ENCODE measurements at places on chromosomes 7 and 10. TPM values are rescaled to one million over a fixed set of nuclear protein-coding genes. Genes with fewer than 3 reads are reported as not detected.

Gene PDK4
- 2.5 TPM for total RNA-seq

Gene LLCFC1
- total RNA-seq, result not detected

Gene ARHGAP22
- total RNA-seq, result 50.3 TPM

Gene DYDC2
- total RNA-seq, result not detected

Gene NFE2L3
- 28.4 TPM for total RNA-seq

Gene GRID2IP
- not detected for total RNA-seq

Gene FAM25A
- total RNA-seq, result not detected

Gene GJD4
- not detected for total RNA-seq

Gene EVX1
- not detected for total RNA-seq

Gene ATXN7L1
- total RNA-seq, result 15.6 TPM

Gene SPAM1
- total RNA-seq, result not detected

Gene HOXA3
- 12.0 TPM for total RNA-seq

GRCh38 chr7:91814189-91814588 is 66.3 kb downstream of the MTERF1 start:
- DNase-seq, result no peak

- DNase-seq, result no peak
These were observed 177.3 kb upstream of the PPP2R2D start for GRCh38 chr10:131723297-131724168.

DNA sequence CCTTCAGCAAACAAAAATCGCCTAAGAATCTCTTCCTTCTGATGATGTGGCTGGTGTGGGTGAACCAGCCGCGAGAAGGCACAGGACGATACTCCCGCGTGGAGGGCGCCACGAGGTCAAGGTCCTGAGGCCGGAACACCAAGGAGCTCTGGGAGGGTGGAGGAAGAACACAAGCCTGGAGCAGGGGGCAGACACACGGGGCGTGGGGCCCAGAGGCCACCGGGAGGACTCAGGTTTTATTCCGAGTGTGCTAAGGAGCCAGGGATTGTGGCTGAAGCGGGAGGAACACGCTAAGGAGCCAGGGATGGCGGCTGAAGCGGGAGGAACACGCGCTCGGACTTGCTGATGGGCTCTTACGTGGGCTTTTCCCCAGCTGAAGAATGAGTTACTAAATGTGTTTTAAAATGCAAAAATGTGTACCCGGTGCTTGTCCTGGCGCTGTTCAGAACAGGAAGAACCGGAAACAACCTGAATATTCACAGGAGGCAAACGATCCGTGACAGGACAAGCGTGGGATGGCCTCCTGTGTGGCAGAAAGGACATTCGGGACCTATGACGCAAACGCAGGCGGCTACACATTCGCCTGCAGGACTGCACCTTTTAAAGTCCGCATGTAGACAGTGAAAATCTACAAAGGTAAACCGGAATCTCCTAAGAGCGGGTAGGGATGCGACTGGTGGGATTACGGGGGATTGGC is 64.0 kb downstream of the MAD1L1 start:
- DNase-seq, result no peak

- no peak for DNase-seq
These were observed 5.0 kb downstream of the SPRN start for GRCh38 chr10:133419211-133419950.

DNA sequence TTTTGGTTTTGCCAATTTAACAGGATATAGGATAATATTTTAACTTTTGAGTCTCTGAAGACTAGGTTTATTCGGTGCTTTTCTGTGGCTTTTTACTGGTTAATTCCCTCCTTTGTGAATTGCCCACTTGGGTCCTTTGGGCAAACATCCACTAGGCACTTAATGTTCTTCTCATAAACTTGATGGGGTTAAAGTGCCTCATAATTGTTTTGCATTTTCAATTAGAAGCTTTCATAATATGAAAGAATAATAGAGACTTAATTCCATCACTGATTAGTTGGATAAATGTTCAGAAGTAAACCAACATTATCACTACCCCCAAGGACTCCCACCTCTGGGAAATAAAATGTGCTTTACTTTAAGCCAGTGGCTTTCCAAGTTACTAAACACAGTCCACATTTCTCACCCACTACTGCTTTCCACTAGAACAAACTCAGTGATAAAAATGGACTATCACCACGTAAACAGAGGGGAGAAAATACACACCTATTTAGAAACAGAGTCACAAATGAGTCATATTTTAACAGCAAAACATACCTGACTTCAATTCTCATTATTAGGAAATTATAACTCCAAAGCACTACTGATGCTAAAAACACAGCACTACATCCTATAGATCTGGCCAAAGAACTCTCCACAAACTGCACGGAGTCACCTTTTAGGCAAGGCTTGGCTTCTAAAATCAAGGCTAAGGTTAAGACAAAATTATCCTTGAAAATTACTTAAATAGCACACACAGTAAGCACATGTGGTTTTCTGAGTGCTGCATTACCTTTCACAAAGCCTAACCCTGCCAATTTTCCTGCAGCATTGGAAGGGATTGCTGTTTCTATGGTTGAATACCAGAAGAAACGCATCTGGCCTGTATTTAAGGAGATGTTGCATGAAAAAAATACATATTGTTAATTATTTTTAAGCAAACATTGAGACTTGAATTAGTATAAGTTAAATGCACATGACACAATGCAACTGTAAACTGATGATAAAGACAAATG is 41.2 kb downstream of the PARD3 start:
- no peak for DNase-seq

- DNase-seq, result no peak
These were observed 7.7 kb downstream of the PNLIP start for GRCh38 chr10:116553378-116553980.

DNA sequence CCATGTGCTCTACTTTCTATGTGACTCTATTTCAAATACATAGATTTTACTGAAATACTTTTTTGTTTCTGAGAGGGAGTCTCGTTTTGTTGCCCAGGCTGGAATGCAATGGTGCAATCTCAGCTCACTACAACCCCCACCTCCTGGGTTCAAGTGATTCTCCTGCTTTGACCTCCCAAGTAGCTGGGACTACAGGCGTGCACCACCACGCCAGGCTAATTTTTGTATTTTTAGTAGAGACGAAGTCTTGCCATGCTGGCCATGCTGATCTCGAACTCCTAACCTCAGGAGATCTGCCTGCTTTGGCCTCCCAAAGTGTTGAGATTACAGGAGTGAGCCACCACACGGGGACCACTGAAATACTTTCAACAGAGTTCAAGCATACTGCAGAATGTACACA is 3.5 kb downstream of the IDI1 start:
- no peak for DNase-seq

DNA sequence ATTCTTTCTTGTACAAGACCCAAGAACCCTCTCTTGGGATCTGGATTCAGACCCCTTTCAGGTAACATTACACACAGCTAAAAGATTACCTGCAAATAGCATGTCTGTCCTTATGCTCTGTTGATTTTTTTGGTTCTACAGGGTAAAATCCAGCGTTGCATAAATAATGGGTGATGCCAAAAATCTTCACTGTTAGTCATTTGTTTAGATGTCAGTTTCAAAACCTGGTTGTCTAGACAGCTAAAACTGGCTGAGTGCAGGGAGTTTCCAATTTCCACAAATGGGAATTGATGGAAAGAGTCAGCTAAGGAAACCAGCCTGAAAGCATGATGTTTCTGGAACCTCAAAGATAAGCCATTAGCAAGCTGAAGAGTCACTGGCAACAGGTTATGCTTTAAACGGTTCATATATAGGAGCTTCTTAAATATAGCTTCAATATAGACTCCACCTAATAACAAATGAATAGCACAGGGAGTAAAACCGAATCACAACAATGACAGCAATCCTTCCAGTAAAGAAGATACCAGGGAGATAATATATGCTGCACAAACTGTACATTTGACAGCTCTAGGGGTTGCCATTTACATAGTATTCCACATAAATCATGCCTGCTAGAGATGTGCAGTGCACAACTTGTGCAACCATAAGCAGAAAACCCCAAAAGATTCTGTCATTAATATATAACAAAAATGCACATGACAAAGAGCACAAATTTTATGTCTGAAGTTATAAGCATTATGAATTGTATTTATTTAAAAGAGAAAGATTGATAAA is 20.4 kb downstream of the CCDC71L start:
- DNase-seq, result peak; percentile 47

GRCh38 chr7:2975821-2976371 is 67.8 kb downstream of the CARD11 start:
- no peak for DNase-seq

Data from endothelial cell of umbilical vein (primary cell).